ENCODE measurements at places on chromosomes 1 and 21.

DNA sequence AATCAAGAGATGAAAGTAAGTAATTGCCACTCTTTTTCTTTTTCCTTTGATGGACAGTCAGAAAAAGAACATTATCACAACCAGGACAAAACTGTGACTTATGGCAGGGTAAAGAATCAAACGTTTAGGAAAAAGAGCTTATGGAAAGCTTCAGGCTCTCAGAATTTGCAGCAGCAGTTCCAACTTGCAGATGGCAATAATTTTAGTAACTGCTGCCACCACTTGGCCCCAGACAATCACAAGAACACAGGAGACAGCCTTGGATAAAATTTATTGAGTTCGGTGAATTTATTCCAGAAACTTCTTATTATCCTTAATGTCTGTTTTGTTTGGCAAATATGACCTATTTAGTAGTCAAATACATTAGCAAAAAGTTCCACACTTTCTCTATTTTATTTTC lies 804.4 kb downstream of the BRINP3 start:
- DNase-seq = no peak

GRCh38 chr1:244945109-244945671 lies 80.8 kb upstream of the HNRNPU start:
- no peak for DNase-seq

DNA sequence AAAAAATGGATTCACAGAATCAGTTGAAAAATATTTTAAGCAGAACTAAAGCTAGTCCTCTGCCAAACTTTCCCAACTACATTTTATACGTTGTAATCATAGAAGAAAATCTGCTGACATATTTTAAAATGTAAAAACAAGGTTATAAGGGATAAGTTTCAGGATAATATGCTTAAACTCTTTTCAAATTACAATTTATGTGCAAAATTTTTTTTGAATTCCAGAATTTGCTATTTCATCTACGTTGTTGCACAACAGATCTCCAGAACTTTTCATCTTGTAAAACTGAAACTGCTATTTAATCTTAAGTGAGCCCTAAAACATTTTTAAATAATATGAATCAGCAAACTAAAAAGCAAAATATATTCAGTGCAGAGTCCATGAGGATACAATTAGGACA lies 5.9 kb downstream of the EDEM3 start:
- DNase-seq = no peak

DNA sequence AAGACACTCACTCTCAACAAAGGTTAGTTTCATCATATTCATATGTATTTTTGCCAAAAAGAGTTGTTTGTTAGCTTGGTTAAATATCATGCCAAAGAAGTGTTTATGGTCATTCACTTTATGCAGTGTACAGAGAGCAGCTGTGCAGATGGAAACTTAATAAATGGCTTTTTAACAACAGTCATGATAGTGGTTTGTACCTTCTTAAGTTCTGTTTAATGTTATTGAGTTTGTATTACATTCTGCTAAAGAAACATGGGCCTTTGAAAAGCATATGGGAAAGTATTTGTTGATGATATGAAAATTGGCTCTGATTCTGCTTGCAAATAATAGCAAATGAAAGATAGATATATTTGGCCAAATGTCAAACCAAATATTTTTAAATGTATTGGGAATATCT lies 607.3 kb downstream of the NCAM2 start:
- DNase-seq = no peak

DNA sequence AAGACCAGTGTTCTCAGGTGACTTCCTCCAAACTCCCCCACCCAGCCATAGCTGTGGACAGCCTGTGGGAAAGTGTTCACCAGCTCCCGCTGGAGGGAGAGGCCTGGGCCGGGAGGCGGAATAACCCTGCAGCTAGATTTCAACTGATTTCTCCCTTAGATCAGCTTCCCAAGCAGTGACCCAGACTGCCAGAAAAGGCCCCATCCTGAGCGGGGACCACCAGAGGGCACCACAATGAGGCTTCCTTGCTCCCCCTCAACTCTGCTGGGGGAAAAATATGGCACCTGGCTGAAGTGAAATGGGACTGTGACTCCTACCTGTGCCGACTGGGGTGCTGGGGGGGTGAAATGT lies 50.8 kb downstream of the RHBG start:
- no peak for DNase-seq

GRCh38 chr1:40899230-40899870 lies 37.2 kb upstream of the CITED4 start:
- DNase-seq = no peak

GRCh38 chr1:191348328-191348727 lies 809.9 kb upstream of the RGS18 start:
- no peak for DNase-seq

DNA sequence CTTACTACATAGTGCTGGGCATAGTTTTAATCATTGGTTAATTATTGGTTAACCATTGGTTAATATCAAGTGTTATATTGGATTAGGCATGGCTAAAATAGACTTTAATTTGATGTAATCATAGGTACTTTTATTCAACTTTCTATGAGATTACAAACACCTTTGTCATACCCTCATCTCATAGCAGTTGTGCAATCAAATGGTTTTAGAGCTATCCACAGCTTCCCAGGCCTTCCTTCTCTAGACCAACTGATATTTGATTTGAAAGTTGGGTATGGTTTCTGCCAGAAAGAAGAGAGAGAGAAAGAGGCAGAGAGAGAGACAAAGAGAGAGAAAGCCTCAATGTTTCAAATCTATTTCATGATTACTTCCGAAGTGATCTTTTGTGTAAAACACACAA lies 9.6 kb upstream of the RGS1 start:
- no peak for DNase-seq

DNA sequence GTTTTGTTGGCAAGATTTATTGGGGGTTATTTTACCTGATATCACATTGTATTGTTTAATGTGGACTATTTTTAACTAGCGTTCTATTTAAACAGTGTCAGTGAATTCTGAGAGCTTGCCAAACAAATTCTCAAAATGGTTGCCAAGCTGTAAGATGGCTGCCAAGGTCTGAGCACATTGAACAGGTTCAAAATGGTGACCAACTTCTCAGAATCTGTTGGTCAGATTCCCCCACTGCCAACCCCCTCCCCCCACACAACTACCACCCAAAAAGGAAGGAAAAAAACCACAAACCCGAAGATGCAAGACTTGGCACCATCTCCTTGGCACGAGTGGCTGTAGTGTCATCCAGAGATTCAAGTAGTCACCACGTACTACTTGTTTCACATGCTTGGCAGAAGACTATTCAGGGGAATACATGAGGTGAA lies 159.1 kb downstream of the NFIA start:
- DNase-seq = no peak

DNA sequence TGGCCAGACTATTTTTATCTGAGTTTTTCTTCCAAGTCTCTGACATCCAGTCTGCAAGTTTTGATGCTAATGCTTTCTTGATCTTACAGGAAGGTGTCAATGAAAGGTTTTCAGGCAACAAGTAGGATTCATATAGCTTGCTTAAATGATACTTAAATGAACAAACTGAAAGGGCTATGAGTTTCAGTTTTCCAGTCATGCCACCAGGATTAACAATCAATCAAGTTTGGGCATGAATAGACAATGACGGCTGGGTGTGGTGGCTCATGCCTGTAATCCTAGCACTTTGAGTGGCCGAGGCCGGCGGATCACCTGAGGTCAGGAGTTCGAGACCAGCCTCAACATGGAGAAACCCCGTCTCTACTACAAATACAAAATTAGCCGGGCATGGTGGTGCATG lies 34.3 kb upstream of the SLC16A1 start:
- DNase-seq = no peak
